NCI-H510A (cell line): ENCODE measurements at places on chromosomes 5 and 9.

DNA sequence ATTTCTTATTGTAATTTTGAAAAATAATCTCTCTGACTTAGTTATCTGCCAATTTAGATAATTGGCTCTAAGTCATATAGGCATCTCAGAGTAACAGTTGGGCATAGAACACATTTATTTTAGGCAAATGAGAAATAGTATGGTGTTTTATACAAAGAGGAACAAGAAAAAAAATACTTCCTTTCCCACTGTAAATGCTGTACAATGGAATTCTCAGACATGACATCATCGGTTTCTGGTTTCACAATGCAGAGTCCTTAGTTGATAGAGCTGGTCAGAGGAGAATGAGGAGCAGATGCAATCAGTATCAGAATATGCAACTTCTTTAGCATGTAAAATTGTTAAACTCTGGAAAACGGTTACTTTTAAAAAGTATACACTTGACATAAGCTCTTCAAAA, 49.4 kb downstream of the PLK2 start:
- no peak for DNase-seq

GRCh38 chr9:81855538-81855937, 72.7 kb upstream of the SPATA31D4 start:
- no peak for DNase-seq

DNA sequence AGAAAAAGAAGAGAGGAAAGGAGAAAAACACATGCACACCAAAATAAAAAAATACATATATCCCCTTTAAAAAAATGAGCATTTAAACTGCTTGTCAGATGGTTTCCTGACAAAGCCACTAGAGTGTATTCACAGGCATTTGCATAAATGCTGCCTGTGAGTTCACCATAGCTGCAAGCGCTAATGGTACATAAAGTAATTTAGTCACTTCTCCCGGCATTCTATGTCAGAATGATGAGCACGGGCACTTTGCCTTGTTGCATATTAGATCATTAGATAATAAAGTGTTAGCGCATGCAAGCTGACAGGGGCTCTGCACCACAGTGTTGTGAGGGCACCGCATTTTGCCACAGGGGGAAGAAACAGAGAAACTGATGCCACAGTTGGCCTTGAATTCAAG, 280.6 kb downstream of the EBF1 start:
- DNase-seq = no peak

DNA sequence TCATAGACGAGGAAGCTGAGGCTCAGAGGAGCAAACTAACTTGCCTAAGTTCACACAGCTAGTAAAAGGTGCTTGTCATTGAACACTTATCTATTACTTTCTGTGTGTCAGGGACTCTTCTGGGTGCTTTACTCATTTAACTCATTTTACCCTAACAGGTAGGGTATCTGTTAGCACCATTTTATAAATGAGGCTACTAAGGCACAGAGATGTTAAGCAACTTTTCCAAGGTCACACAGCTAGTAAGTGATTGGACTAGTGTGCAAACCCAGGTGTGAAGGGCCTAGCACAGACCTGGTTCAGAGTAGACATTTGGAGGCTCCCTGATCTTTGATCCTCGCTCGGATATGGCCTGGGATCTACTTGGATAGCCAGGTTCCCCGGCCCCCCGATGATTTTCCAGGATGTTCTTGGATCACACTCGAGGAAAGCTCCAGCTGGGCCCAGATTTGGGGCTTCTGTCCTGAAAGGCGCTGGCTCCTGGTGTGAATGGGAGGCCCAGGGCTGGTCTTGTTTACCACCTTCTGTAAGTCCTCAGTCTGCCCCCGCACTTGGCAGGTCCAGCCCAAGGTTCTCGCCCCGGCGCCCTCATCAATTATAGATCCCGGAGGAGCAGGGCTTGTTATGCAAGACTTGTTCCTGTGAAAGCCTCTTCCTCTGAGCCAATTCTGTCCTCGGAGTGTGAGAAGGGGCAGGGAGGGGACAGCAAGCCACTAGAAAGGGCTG, 37.5 kb downstream of the GSN start:
- no peak for DNase-seq

DNA sequence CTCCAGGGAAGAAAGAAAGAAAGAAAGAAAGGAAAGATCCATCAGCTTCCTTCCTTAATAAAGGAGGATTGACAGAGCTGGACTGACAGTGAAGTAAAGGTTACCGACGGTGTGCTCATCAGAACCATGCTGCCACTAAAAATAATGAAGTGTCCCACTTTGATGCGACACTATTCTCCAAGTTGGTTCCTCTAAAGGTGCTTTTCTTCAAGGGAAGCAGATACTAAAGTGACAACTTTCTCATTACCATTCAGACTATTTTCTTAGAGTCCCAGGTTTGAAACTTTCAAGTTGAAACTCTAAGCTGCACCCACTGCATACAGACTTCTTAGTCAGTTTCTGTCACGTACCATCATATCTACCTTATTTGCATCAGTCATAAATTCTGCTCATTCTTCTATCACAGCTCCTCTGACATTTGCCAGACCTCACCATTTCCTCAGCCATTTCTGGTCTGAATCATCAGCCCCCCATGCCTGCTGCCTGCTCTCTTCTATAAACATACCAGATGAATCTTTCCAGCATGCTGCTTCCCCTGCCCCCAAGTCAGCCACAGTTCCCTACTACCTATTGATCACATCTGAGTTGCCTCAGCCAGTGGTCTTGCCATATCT, 177.6 kb downstream of the DEPDC1B start:
- DNase-seq = no peak
